ENCODE measurements at places on chromosomes 1 and 21.

GRCh38 chr21:27321791-27322190 lies 354.9 kb upstream of the ADAMTS5 start:
- no peak for DNase-seq

DNA sequence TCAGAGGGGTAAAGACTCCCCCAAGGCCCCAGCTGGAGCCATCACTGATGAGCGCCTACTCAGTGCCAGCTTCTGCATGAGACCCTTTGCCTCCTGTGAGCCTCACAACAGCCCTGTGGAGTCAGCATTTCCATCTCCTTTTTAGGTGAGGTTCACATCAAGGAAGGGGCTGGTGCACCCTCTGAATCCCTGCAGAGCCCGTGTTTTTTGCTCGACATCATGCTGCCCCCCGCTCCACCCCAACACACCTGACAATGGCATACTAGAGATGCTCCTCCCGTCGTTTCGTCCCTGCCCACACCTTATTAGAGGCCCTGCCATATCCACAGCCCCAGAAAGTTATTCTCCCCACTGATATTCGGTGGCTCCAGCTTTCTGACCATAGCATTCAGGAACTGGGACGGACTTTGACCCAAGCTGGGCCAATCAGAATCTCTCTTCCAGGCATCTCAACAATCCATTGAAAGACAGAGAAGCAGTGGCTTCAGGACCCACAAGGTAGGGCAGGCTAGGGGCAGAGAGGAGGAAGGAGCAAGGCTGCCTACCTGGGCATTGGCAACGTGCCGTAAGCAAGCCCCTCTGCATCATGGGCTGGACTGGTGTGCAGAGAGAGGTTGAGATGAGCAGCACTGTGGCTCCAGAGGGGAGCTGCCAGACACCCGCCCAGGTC lies 32.7 kb downstream of the EPHA10 start:
- no peak for DNase-seq

DNA sequence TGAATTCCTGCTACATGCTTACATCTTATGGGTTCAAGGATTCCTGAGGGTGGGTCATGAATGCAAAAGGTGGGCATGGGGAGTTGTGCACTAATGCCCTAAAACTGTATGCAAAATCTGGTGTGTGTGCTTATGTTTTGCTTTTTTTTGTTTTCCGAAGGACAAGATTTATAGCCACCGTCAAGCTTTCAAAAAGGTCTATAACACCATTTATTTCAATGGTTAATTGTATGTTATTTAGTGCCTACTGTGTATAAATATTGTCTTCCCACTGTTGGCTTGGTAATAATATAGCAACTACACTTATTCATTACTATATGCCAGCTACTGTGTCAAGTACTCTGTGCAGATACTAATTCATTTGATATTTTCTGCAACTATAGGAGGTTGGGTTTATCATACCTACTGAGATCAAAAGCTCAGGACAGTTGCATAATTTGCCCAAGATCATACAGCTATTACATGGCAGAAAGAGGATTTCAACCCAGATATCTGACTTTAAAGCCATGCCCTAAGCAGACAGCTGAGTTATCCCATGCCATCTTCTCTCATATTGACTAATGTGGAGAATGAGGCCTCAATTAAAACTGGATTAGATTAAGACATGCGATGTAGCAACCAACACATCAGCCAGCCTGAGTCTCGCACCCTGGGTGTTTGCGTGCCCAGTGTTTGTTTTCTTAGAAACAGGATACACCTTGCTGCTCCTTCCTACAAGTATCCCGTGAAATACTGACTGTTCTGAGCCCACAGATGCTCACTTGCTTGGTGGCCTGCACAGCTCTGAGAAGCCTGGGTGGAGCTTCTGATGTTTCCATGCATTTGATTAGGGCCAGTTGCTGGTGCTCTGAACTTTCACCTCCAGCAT lies 34.6 kb downstream of the GADD45A start:
- no peak for DNase-seq

- DNase-seq: no peak
Observed at GRCh38 chr1:161164901-161165610, 1.2 kb upstream of the PPOX start.

- no peak for DNase-seq
Observed at GRCh38 chr1:167683641-167684502, 37.9 kb upstream of the MPZL1 start.

- DNase-seq: no peak
Observed at GRCh38 chr1:67211589-67212563, 45.6 kb downstream of the IL23R start.

GRCh38 chr1:151989211-151989862 lies 4.3 kb downstream of the S100A10 start:
- DNase-seq: no peak

DNA sequence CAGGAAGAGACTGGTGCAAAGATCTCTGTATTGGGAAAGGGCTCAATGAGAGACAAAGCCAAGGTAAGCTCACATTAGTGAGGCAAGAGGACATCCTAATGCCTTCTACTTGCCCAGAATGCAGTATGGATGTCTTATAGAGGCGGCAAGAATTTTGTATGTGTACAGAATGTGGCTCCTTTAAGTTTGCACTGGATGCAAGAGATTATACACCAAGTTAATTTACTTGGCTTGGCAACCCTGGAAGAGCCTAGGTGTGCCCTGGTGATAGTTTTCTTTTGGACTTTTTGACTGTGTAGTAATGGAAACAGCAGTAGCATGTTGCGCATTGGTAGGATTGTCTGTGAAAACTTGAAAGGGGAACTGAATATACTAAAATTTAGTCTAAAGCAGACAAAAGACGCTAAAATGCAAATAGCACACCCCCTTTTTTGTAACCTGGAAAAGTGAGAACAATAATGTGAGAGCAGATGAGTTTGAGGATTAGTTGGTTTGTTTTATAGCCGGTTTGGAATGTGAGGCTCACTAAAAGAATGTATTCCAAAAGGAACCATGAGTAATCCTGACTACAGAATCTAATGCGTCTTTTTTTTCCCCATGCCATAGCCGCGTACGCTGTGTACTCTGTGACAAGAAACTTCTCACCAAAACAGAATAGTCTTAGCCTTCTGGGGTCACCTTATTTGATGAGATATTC lies 18.1 kb downstream of the KHDRBS1 start:
- DNase-seq: no peak

GRCh38 chr21:32303385-32303784 lies 4.7 kb downstream of the MRAP start:
- no peak for DNase-seq

- no peak for DNase-seq
Observed at GRCh38 chr1:172147541-172147940, 272.9 kb upstream of the C1orf105 start.

DNA sequence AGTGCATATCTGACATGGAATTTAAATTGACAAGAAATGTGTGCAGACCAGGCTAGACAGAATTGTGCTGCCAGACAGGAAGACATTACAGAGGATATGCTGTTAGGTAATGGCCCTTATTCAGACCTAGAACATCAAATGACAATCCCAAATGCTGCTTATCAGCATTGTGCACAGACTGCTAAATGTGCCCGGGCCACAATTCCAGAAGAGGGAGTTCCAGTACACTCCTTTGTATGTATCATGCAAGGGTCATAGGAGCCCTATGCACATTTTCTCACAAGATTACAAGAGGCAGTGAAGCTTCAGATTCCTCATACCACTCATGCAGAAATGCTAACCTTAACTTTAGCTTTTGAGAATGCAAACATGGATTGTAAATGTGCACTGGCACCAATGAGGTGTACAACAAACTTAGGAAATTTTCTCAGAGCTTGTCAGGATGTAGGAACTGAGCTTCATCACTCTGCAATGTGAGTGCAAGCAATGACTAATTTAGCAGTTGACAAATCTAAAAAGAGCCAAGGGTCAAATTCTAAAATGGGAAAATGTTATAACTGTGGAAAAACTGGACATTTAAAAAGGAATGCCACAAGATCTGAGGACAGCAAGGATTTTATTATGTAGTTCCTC lies 273.5 kb downstream of the COL11A1 start:
- DNase-seq: no peak

DNA sequence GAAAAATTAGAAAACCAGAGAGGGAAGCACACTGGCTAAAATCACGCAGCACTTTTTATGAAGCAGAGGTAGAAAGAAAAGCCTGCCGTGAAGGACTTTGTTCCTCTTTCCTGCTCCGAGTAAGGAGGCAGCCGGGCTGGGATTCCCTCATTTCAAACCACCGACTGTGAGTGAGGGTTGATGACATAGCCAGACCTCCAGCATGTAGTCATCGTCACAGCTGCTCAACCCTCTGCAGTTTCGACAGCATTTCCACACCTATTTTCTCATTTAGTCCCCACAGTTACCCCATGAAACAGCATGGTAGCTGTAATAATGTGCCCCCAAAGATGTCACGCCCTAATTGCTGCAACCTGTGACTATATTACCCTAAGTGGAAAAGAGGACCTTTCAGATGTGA lies 35.3 kb downstream of the FCRL5 start:
- DNase-seq: no peak

DNA sequence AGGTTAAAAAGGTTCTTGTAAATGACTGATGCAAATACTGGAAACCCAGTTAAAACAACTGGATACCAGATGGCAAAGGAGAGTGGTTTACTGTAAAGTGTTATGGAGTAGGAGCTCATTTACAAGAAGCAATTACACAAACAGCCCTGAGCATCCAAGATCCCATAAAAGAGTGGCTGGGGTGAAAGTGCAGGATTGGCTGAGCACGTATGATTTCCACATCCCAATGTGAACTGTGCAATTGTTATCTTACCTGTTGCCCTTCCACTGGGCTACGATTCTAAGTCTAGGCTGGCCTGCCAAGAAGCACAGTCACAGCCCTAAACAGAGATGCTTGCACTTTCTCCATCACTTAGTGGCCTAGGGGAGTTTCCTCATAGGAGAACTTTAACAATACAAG lies 277.6 kb upstream of the RUNX1 start:
- DNase-seq: no peak

GRCh38 chr1:211334986-211335385 lies 8.4 kb downstream of the TRAF5 start:
- no peak for DNase-seq

DNA sequence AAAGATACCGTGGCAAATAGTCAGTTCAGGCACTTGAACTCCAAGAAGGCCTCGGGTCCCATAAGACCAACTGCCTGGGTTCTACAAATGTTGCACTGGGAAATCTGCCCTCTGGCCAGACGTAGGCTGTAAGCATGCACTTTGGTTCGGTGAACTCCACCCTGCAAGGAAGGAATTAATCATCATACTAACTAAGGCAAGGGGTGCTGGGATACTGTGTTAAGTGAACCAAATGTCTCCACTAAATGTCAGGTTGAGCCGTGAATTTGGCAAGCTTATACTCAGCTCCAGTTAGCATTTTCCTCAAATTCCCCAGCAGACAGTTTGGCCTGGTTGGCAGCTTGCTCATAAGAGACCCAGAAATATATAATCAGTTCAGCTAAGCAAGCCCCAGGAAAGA lies 385.9 kb downstream of the GPATCH2 start:
- no peak for DNase-seq

GRCh38 chr1:41758904-41759548 lies 159.7 kb downstream of the HIVEP3 start:
- DNase-seq: no peak

GRCh38 chr1:150562446-150563339 lies 13.5 kb downstream of the ADAMTSL4 start:
- peak; percentile 48 for DNase-seq

GRCh38 chr1:186799689-186800054 lies 29.1 kb upstream of the PLA2G4A start:
- DNase-seq: no peak

DNA sequence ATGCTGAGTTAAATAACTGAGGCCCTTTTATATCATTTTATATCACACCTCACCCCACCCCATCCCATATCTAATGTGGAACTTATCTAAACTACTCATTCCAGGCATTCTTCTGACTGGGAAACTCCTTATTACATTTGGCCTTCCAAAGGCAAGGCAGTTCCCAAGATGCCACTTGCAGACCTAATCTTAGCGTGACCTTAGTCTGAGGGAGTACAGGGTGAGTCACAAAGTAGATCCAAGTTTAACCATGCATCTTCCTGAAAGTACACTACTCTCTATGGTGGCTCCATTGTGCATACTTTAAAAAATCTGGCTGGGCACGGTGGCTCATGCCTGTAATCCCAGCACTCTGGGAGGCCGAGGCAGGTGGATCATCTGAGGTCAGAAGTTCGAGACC lies 353.6 kb upstream of the C1orf87 start:
- no peak for DNase-seq

- DNase-seq: no peak
Observed at GRCh38 chr21:40620386-40621145, 226.4 kb downstream of the DSCAM start.

DNA sequence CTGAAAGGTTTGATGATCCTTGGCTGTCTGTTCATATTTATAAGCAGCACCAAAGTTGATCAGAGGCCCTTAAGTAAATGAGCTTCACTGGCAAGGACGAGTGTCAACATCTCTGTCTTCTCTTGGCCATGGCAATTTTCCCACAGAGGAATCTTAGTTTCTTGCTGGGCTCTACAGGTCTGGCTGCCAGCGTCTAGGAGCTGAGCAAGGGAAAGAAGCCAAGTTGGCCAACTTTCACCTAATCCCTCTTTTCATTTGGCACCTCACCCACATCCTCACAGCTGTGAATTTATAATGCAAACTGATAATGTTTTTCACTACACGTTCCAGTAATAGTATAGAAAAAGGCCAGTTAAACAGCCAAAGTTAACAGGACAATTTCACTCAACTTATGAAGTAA lies 99.0 kb upstream of the LBR start:
- DNase-seq: no peak

DNA sequence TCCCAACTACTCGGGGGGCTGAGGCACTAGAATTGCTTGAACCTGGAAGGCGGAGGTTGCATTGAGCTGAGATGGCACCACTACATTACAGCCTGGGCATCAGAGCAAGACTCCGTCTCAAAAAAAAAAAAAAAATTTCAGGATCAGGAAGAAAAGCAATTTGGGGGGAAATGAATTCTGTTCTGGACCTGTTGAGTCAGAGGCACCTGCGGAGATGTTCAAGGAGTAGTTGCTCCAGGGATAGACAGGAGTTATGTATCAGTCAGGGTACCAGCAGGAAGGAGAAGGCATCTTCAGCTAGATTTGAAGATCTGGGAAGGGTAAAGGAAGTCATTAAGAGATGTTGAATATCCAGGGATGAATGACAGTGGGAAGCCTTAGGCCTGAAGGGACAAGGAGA lies 2.9 kb upstream of the RHBDL2 start:
- no peak for DNase-seq

- DNase-seq: no peak
Observed at GRCh38 chr1:67629370-67630075, 55.5 kb upstream of the GADD45A start.

DNA sequence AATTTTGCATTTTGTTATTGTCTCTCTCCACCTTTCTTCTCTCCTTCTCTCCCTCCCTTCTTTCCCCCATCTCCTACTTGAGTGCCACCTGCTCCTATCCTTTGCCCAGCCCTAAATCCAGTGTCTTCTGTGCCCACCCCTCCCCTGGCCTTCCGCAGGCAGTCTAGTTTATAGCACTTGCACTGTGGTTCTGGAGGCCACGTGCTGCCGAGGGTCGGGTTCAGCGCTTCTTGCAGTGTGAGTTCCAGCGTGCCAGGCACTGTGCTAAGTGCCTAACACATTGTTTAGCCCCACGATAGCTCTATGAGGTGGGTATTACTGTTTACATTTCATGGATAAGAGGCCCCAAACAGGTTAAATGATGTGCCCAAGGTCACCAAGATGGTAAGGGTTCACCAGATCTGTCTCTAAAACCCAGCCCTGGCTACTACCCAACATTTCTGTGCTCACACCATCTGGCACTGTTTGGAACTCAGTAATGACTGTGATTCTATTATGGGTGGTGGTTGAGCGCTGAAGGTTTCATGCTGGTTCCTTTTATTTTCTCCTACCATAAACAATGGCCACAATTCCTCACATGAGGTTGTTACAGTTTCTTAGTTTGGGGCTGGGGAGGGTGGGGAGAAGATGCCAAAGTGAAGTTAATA lies 14.1 kb upstream of the ATP1A4 start:
- no peak for DNase-seq
